Naive thymus-derived CD8-positive, alpha-beta T cell (primary cell): ENCODE measurements at places on chromosomes 7 and 10. TPM values are rescaled to one million over a fixed set of nuclear protein-coding genes. Genes with fewer than 3 reads are reported as not detected.

- no peak for DNase-seq
Observed at GRCh38 chr7:122842971-122843370, 43.3 kb downstream of the CADPS2 start.

Gene CYP26C1
- total RNA-seq = 0.44 TPM

Gene DNAH11
- total RNA-seq = 0.19 TPM

Gene CFTR
- total RNA-seq = not detected

GRCh38 chr7:12765431-12766100 lies 78.1 kb downstream of the ARL4A start:
- DNase-seq = no peak

DNA sequence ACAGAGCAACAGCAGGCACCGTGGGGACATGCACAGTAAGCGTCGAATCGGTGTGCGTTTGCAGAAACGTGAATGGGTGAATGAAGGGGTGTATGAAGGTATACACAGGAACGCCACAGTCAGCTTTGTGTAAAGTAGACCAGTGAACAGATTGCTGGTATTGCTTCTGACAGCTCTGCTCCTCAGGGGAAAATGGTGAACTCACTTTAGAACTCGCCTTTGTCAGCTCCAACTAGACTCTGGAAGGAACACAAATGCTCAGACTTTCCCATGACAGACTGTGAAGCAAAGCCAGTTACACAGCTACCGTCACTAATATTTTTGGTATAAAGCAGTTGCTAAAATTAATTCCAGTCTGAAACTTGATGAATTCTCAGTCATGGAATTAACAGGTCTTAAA lies 78.9 kb downstream of the CUX1 start:
- DNase-seq = no peak

- no peak for DNase-seq
Observed at GRCh38 chr10:124155781-124156435, 62.5 kb upstream of the CHST15 start.

GRCh38 chr10:66455304-66455703 lies 470.5 kb upstream of the LRRTM3 start:
- no peak for DNase-seq
